ENCODE measurements at places on chromosomes 16 and 17. TPM values are rescaled to one million over a fixed set of nuclear protein-coding genes. Genes with fewer than 3 reads are reported as not detected.

Gene SKAP1
- 0.42 TPM for total RNA-seq

Gene RNF227
- 7.8 TPM for total RNA-seq

Gene GLOD4
- total RNA-seq, result 116 TPM

Gene SLC52A1
- total RNA-seq, result 0.32 TPM

Gene CNTNAP4
- total RNA-seq, result not detected

Gene TMEM98
- 2.8 TPM for total RNA-seq

Gene DPEP2
- not detected for total RNA-seq

Gene ODAD4
- 1.7 TPM for total RNA-seq

Gene TBC1D3E
- not detected for total RNA-seq

Gene KRT33B
- 1.3 TPM for total RNA-seq

Gene MLX
- total RNA-seq, result 42.6 TPM

Gene MYOCD
- 1.5 TPM for total RNA-seq

Gene TMC5
- not detected for total RNA-seq

Gene TLCD1
- total RNA-seq, result 11.2 TPM

Measured in M059J (cell line).